ENCODE measurements at places on chromosomes 5 and 9. TPM values are rescaled to one million over a fixed set of nuclear protein-coding genes. Genes with fewer than 3 reads are reported as not detected.

DNA sequence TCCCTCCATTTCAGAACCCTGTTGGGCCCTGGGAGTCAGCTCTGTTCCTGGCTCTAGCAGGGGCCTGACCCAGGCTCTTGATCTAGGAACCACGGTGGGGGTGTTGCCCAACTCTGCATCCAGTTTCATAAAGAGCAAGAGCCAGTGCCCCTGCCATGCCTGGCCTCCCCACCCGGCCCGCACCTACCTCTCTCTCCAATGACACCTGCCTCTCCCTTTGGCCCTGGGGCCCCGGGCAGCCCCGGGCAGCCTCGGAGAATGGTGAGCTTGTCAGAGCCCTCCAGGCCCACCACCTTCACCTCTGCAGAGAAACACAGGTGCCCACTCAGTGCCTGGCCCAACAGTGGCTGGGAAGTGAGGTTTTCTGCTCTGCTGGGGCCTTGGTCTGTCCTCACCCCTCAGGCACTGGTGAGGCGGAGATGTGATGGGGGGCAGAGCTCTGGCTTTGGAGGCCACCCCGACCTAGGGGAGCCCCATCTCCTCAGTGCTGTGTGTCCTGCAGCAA lies 1.5 kb downstream of the FCN1 start:
- no peak for DNase-seq

DNA sequence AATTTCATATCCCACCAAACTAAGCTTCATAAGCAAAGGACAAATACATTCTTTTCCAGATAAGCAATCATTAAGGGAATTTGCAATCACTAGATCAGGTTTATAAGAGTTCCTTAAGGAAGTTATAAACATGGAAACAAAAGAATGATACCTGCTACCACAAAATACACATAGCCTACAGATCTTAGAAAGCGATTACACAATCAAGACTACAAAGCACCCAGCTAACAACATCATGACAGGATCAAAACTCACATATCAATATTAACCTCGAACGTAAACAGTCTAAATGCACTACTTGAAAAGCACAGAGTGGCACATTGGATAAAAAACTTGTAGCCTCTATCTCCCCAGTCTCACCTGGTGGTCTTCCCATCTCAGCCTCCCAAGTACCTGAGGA lies 512.4 kb upstream of the PTGER4 start:
- no peak for DNase-seq

GRCh38 chr5:12125895-12126294 lies 221.6 kb upstream of the CTNND2 start:
- no peak for DNase-seq

- DNase-seq, result no peak
Observed at GRCh38 chr5:28310696-28311095, 1272.3 kb upstream of the CDH9 start.

DNA sequence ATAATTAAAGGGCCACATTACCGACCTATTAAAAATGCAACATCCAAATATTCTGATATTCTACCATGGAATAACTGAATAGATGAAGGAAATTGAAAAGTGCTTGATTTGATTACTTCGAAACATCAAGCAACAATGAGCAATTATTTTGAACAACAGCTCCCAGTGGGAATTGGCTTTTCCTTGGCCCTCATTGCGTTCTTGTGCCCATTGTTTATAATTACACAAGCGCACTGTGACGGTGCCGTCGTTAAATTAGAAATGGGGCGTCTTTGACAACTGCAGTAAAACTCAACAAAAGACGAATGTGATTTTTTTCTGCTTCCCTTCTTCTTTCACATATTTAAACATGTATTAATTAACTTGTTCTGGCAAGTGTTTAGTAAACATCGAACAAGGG lies 61.6 kb downstream of the CDH6 start:
- no peak for DNase-seq

DNA sequence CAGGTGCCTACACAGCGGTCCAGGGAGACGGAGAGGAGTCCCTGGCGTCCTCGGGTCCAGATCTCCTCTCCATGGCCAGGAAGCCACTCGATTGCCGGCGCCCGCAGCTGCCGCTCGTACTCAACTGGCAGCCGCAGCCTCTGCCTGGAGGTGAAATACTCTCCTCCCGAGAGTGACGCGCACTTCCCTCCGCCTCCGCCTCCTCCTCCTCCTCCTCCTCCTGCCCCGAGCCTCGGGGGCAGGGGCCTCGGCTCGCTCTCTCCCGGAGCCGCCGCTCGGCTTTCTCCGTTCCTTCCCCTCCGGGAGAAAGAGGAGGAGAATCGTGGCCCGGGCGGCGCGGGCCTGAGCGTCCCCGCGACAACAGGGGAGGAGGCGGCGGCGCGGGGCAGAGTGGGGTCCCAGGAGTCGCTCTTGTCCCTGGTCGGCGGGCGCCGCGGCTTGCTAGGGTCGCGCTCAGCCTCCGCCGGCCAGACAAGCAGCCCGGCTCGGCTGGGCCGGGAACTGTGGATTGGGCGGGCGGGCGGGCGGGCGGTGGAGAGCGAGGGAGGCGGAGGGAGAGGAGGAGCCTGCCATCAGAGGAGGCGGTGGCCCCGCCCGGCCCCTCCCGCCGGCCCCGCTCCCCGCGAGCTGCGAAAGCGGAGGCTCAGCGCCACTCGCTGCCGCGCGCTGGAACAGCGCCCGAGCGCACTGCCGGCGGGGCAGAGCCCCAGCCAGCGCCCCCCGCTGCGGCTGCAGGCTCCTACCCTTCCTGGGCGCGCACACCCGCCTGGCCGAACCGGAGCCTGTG lies at the start of gene CEMIP2:
Gene CEMIP2 (minus strand): TSS at position 126 of the 787 bp plus-strand sequence. CDS start 18,140 bp downstream, outside the sequence.
- DNase-seq, result peak; percentile 91

DNA sequence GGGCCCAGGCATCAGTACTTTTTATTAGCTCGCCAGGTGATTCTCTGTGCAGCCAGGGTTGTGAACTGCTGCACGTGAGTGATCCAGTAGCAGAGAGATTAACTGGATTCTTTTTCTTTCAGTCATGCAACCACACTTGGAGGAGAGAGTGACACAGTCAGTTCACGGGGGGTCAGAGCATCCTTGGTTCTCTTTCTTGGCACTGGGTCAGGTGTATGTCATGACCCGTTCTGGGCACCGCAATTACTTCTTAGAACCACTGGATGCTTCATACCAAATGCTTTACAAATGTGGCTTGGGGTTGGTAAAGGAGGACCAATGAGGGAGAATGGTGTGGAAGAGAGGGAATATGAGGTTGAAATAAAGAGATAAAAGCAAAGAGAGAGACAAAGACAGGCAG lies 368.7 kb downstream of the MLLT3 start:
- no peak for DNase-seq

GRCh38 chr9:83220730-83221129 lies 157.8 kb upstream of the RASEF start:
- DNase-seq, result no peak

- DNase-seq, result no peak
Observed at GRCh38 chr5:41508186-41508585, 2.2 kb downstream of the PLCXD3 start.

Gene LSM11
- 5.4 TPM for total RNA-seq

Gene PHF24
- total RNA-seq, result 0.53 TPM

Gene KIF27
- 3.9 TPM for total RNA-seq

Gene SPATA31A3
- total RNA-seq, result not detected

Gene RPL7A
- 3,142 TPM for total RNA-seq
